ENCODE measurements at places on chromosomes 1 and 21.

DNA sequence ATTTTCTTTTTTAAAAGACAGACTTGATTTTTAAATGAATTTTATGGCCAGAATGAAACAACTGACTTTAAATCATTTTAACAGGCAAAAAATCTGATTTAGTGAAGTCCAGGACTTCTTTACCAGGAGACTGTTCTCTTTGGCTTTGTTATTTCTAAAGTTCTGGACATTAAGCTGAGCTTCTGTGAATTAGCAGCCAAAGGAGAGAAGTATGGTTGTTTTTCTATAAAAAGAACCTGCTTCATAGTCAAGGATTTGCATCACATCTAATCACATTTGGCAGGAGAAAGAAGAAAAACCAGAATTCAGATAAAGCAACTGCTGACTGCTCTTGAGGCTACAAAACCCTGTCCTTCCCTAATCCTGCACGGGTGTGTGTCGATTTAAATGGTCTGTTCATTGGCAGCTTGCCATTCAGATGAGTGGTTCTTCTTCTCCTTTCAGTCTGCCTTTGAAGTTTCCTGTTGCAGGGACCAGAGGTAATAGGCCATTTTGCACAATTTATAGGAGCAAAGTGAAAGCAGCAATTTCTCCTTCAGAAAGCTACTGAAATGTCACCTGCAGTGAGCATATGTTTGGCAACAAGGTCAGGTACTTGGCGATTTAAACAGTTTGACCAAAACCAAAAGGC, 215.4 kb downstream of the OLFM3 start:
- peak; percentile 85 for DNase-seq

- DNase-seq: no peak
Measured at GRCh38 chr21:42644223-42645208, 8.9 kb upstream of the PDE9A start.

- no peak for DNase-seq
Measured at GRCh38 chr1:148318904-148319242, 164.2 kb downstream of the PPIAL4G start.

- DNase-seq: no peak
Measured at GRCh38 chr21:28776251-28776650, 216.4 kb downstream of the LTN1 start.

DNA sequence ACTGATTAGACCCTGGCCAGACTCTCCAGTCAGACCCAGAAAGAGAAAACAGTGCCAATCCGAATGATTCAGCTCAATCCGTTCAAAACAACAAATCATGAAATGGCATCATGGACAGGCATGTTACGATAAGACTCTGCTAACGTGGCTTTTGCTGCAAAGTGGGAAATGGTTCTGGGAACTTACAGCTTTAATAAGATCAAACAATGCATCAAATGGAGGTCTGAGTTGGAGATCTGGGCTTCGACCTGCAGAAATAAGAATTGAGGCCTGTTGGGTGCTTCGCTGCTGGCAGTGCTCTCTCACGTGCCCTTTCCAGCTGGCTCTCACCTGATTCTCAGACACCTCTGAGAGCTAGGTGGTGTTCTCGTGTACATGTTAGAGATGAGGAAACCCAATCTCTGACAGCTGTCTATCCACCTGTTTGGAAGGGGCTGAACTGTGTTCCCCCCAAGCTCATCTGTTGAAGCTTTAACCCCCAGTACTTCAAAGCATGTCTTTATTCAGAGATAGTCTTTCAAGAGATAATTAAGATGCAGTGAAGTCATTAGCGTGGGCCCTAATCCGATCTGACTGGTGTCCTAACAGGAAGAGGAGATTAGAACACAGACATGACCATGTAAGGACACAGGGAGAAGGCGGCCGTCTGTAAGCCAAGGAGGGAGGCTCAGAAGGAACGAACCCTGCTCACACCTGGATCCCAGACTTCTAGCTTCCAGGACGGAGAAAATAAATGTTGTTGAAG, 45.5 kb upstream of the ETS2 start:
- DNase-seq: no peak

DNA sequence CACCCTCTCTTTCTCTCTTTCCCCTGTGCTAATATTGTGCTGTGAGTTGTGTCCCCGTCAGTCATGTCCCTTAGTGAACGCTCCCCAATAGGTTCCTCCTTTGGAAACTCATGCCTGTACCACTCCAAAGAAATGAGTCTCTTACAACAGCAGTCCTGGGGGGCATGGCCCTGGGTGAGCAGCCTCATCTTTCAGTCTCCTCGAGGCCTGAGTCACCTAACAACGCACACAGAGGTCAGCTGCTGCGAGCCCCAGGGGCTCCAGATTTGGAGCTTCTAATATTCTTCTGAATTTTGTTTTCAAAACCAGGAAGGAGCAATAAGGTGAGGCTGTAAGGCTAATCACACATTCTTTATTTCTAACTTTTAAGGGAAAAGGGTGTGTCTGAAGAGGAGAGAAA, 30.5 kb upstream of the ZBTB8A start:
- DNase-seq: no peak

DNA sequence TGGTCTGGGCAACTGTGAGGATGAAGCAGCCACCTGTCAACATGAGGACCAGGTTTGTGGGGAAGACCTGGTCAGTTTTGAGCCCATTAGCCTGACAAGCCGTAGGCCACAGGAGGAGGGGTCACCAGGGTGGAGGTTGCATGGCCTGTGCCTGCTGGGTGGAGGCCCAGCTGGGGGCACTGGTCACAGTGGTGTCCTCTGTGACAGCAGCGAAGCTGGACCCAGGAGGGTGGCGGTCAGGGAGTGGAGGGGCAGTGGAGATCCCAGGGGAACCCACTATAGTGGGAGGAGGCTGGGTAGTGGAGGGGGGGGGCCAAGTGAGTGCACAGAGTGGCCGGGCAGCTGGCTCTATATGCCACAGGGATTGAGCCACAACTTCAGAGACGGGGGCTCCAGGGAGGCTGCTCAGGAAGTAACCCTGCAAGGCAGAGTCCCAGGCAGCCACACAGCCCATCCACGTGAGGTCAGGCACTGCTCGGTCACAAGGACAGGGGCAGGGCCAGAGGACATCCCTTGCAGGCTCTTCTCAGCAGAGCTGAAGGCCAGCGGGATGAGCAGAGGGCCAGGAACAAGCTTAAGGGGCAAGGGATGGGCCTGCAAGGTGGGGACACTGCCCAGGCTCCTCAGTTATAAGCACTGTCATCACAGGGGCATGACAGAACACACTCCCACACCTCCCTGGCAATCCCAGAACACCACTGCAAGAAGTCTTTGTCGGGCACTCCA, 2.3 kb upstream of the C1orf35 start:
- DNase-seq: no peak

GRCh38 chr1:234373959-234374254, 651 bp downstream of the COA6 start:
- DNase-seq: no peak

GRCh38 chr1:160092366-160093068, 5.9 kb downstream of the IGSF8 start:
- DNase-seq: no peak

DNA sequence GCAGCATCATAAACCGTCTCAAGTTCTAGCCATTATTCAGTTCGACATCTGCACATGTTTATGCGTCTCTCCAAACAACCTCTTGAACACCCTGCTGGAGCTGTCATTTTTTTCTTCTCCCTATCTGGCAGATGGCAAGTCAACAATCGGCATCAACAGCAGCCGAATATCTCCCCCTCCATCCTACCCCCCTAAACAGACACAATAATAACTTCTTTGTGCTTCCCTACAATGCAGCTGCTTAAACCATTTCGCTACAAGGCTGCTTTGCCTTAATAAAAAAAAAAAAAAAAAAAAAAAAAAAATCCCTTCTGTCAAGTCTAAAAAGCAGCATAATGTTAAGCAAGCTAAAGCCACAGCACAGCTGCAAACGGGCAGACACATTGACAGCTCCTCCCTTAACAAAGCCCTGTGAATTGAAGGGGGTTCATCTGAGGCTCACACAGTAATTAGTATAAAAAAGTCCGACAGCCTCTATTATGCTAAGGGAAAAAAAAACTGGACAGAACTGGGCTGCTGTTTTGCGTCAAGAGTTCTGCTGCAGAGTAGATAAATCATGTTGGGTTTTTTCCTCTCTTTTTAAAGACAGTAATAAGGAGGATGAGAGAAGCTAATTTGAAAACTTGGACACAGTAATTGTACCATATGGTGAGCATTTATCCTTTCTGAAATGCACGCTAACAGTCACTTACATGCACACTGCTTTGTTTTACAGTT, 136.4 kb downstream of the AKT3 start:
- DNase-seq: peak; percentile 98

DNA sequence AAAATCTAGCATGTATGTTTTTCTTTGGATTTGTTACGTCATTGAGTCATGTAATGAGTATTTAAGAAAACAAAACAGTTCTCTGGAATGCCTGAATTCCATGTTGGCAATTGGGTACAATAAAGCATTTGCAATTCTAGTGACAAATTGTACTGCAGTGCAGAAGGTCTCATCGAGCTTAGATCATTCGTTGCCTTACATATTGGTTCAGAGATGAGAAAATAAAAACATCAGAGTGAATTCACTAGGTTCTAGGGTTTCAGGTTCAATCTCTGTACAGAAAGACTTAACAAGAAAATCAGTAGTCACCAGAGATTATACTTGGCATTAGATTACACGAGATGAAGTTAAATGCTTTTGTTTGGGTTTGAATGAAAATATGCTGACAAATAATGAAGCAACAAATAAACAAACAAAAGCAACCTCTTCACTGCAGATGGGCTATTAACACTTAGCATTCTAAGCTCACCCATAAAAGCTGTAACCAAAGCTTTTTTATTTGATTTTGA, 124.7 kb downstream of the RYR2 start:
- no peak for DNase-seq

DNA sequence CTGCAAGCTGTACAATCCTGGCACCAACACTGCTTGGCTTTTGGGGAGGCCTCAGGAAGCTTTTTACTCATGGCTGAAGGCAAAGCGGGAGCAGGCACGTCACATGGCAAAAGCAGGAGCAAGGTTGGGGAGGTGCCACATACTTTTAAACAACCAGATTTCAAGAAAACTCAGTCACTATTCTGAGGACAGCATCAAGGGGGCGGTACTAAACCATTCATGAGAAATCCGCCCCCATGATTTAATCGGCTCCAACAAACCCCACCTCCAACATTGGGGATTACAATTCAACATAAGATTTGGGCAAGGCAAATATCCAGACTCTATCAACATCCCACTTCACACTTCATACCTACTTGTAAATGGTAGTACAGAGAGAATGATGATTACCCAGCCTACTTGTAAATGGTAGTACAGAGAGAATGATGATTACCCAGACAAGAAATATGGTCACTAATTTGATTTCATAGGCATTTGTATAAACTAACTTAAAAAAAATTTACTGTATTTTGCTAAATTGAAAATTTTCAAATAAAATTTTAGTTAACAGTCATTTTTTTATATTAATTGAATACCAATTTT, 24.9 kb downstream of the ATP5PF start:
- DNase-seq: no peak

GRCh38 chr1:177923441-177923840, 46.4 kb downstream of the SEC16B start:
- DNase-seq: no peak

- no peak for DNase-seq
Measured at GRCh38 chr1:204621996-204622395, 63.5 kb downstream of the LRRN2 start.

GRCh38 chr1:44015206-44015605, 16.1 kb downstream of the SLC6A9 start:
- no peak for DNase-seq

DNA sequence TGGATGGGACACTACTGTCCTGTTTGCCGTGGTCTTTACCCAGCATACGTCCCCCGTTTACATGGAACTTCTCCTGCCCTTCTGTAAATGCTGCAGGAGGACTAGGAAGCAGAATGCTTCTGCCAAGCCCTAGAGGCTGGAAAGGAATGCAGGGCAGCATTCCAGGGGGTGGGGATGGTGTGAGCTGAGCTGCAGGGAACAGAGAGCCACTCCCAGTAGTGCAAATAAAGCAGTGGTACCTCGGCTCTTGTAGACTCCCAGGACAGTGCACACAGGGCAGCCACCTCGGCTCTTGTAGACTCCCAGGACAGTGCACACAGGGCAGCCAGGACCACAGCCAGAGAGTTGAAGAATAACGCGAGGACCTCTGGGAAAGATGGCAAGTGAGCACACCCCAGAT, 35.4 kb downstream of the PTPRU start:
- no peak for DNase-seq

DNA sequence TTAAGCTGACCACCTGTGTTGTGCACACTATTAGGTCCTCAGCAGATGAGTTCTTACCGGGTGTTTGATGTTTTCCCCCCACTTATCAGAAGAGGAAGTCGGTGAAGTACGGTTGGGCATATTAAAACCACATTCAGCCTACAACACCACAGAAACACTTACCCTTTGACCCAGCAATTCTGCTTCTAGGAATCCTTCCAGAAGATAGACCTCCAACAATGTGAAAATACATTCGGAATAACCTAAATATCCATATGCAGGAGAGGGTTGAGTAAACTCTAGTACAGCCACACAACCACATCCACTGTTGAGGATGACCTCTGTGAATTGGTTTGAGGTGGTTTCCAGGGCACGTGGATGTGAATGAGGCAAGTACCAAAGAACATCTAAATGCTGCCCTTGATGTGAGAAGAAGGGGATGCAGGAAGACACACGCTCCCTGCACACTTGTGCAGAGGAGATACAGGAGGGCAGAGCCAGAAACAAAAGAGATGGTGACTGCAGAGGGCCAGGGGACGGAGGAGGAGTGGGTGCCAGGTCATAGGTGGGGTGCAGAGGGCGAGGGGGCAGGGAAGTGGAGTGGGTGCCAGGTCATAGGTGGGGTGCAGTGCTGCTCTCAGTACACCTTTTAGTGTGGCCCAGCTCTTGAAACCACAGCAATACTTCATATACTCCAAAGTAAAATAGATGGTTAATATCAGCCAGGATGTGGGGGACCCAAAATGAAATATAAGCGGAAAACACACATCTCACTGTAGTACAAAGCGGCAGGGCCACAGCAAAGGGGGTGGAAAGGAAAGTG, 12.8 kb downstream of the ADARB1 start:
- DNase-seq: no peak

- DNase-seq: no peak
Measured at GRCh38 chr1:170307426-170307825, 161.7 kb downstream of the NTMT2 start.

GRCh38 chr1:221714227-221715152, 27.4 kb downstream of the DUSP10 start:
- DNase-seq: no peak

DNA sequence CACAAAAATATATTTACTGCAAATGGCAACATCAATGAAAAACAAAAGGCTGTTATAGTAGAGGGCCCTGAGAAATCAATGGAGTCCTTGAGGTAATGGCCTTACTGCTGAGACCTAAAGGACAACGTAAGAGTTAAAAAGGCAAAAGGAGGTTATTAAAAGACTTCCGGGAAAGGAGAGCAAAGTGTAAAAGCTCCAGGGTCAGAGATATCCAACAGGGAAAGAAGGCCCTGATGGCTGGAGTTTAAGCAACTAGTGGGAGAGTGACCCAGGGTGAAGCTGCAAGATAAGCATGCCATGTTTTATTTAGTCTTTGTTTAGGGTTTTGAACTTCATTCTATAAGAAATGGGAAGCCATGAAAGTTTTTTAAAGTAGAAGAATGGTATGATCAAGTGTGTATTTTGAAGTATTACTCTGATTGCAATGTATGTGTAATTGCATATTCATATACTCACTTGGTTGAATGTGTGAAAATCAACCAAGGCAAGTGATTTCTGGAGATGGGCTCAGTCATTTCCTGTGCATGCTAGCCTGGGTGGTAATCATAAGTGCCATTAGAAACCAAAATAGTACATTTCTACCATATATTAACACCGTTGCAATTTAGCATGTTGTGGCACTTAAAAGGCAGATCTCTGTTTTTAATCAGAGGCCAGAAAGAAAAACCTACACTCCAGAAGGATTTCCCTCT, 5.3 kb upstream of the DPYD start:
- no peak for DNase-seq

- no peak for DNase-seq
Measured at GRCh38 chr1:188444526-188444925, 1615.8 kb downstream of the PLA2G4A start.
